C1 segment of cervical spinal cord (tissue), 14 donors: ENCODE measurements at places on chromosomes 6 and 20.

- DNase-seq: no peak
Observed at GRCh38 chr6:125201961-125202729, 48.6 kb downstream of the TPD52L1 start.

- DNase-seq: no peak
Observed at GRCh38 chr6:70886661-70887060, 70.2 kb downstream of the B3GAT2 start.

DNA sequence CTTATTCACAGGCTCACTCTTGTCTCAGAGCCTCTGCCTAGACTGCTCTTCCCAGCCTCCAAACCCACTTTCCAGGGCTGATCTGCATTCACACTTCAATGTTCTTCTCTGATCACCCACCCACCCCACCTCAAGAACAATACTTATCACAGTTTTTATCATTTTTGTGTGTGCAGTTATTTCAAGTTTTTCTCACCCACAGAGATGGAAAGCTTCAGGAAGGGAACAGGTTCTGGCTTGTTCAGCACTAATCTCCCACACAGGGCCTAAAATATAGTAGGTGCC, 160.9 kb downstream of the MRPL14 start:
- no peak for DNase-seq

- DNase-seq: peak; percentile 14
Observed at GRCh38 chr6:82568290-82568993, 204.8 kb downstream of the TPBG start.

DNA sequence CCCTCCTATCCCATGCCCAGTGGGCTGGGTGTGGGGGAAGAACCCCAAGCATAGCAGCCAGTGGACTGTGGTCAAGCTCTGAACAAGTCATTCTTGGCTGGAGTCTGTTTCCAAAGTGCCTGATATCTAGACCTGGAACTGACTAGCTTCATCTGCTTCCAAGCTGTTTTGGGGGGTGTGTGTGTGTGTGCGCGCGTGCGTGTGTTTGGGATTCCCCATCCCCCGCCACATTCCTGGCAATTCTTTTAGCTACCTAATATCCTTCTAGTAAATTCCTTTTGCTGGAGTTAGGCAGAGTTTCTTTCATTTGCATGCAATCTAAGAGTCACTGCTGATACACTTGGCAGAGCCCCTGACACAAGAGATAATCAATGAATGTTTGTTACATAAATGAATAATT, 7.8 kb downstream of the PAK5 start:
- DNase-seq: no peak

- DNase-seq: no peak
Observed at GRCh38 chr6:118968416-118968815, 33.5 kb upstream of the MCM9 start.

- no peak for DNase-seq
Observed at GRCh38 chr6:150639823-150640331, 40.2 kb downstream of the PLEKHG1 start.

DNA sequence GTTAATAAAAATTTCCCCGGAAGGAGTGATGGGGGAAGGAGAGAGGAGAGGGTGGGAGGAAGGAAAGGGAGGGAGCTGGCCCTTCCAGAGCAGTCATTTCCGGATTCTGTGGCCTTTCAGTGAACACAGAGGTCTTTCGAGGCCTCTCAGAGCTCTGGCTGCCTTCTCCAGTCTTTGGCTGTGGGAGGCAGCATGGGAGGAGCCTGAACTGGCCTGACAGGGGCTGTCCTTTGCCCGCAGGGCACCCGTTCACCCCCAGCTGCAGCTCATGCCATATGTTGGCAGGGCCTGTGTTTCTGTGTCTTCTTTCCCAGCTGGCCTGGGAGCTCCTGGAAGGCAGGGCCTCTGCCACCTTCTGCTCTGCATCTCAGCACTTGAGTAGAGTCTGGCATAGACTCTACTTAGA, 95.5 kb downstream of the PPP1R14C start:
- peak; percentile 10 for DNase-seq

GRCh38 chr6:12401200-12401599, 111.0 kb downstream of the EDN1 start:
- no peak for DNase-seq

DNA sequence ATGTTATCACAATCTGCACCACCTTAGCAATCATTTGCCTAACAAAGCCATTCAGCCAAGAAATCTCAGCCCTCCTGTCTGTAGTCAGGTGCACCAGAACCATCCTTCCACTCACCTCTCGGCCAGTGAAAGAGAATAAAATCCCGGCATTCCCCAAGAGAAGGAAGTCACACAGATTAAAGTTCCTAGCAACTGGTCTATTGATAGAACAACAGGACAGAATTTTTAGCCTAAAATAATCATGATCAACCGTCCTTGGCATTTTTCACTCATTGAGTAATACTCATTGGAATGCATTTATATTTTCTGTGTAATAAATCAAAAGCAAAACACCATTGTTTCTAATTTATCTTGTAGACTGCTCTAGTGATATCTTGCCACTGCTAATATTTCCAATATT, 85.7 kb upstream of the CDH4 start:
- no peak for DNase-seq

- DNase-seq: peak; percentile 35
Observed at GRCh38 chr6:162728197-162728596, 423 bp downstream of the PACRG start.

- DNase-seq: peak; percentile 87
Observed at GRCh38 chr6:43477235-43478007, at the start of gene TJAP1. Gene TJAP1 (plus strand): TSS chr6:43477570. CDS start chr6:43499002, 21,432 bp downstream.

GRCh38 chr20:3697588-3698305, 14.7 kb downstream of the SIGLEC1 start:
- DNase-seq: no peak

GRCh38 chr6:156953479-156954146, 176.4 kb downstream of the ARID1B start:
- DNase-seq: no peak

- no peak for DNase-seq
Observed at GRCh38 chr20:7496394-7496991, 443.8 kb downstream of the HAO1 start.

DNA sequence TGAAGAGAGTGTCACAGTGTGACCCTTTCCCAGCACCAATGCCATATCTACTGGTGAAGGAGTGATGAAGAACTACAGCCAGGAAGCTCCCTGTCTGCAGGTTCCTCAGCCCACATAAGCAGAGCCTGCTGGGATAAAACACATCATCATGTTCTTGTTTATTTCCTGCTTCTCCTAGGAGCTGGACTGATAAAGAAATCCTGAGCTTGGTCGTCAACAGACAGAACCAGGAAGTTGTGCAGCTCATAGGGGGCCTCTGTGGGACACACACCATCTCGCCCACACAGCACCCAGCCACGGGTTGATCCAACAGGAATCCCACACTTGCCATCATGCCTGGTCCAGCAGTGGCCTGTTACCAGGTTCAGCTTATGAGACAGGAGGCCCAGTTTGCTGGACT, 2.8 kb upstream of the CSTL1 start:
- no peak for DNase-seq

- DNase-seq: no peak
Observed at GRCh38 chr20:55004044-55004443, 528.7 kb downstream of the DOK5 start.

- DNase-seq: no peak
Observed at GRCh38 chr6:98118397-98119045, 715.9 kb upstream of the POU3F2 start.

- DNase-seq: no peak
Observed at GRCh38 chr6:169710009-169710408, 8.1 kb downstream of the C6orf120 start.

DNA sequence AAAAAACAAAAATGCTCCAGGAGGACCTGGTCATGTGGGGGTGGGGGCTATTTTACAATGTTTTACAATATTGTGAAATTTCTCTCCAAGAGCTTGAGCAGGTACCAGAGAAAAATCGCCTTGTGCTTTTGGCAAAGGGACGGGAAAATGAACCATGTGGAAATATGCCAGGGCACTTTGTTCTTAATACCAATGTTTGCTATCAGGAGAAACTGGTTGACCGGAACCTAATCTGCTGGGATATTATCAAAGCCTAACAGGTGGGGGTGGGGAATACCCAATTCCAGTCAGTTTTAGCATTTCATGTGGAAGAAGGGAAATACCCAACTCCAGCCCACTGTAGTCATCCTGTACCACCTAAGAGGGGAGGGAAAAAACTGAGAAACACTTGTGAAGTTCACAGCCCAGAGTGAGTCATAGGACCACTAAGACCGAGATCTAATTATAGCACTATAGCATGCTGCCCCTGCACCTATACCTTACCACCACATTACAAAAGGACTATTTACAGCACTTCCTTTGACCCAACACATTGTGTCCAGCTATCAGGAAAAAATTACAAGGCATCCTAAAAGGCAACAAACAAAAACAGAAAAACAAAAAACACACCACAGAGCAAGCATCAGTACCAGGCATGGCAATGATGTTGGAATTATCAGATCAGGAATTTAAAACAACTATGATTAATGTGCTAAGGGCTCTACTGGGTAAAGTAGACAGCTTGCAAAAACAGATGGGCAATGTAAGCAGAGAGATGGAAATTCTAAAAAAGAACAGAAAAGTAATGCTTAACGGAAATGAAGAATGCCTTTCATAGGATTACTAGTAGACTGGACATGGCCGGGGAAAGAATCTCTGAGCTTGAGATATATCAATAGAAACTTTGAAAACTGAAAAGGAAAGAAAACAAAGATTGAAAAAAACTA, 84.1 kb upstream of the POPDC3 start:
- DNase-seq: no peak

DNA sequence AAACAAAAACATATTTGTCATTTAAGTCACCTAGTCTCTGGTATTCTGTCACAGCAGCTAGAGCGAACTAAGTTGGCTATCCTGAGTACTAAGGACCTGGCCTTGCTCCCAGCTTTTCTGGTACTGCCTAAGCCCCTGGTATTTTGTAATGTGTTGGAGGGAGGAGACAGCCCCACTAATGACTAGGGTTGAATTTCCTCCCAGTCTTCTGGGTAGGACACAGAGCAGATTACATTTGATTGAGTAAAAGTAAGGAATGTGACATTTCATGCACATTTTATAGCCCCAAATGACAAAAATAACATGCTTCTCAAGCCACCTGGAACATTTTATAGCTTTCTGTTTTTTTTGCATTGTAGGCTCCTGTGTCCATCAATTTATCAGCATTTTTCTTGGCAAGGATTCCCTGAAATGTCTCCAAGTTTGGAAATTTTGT, 47.9 kb upstream of the DDR1 start:
- DNase-seq: no peak

- DNase-seq: peak; percentile 58
Observed at GRCh38 chr6:154509421-154510143, 903 bp downstream of the CNKSR3 start.

GRCh38 chr20:61640131-61640870, 388.2 kb downstream of the CDH4 start:
- peak; percentile 17 for DNase-seq

DNA sequence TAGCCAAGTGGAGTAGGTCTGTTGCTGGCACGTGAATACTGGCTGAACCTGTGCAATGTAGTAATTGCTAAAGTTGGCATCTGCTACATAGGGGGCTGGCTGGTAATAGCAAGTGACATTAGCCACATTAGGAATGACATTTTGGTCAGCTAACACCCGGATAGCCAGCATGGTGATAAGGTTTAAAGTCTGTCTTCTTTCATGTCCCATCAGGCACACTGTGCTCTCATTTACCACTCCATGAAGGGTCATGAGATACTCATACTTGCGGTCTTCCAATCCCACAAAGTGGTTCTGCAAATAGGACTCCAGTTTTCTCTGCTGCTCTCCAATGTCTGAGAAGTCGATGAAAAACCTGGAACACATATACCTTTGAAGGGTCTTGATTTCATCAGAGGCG, 2.8 kb downstream of the TENT5A start:
- DNase-seq: no peak

- DNase-seq: no peak
Observed at GRCh38 chr6:122654012-122654411, 43.8 kb downstream of the PKIB start.
